Effector CD8-positive, alpha-beta T cell (primary cell): ENCODE measurements at places on chromosomes 2 and 18.

GRCh38 chr2:43448822-43449110, 147.1 kb downstream of the THADA start:
- no peak for DNase-seq

GRCh38 chr2:75560768-75561565, at the start of gene EVA1A:
Gene EVA1A, minus strand, starts transcription at chr2:75560939. Its CDS starts 42,799 bp downstream, at chr2:75518140.
- DNase-seq, result no peak

DNA sequence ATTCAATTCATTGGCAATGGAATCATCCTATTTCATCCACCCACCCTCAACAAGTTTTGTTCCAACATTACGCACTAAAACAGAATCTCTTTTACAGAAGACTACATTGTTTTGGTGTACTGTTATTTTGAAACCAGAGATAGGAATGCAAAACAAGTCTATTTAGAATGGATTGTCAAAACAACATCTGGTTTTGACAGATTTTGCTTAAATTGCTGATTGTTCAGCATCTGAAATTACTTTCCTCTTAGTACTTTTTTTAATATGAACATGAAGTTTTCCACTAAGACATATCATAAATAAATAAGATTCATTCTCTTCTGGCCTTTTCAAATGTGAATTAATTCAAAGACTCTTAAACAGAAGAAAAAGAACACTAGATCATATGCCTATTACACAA, 323.9 kb upstream of the TFPI start:
- DNase-seq, result no peak

DNA sequence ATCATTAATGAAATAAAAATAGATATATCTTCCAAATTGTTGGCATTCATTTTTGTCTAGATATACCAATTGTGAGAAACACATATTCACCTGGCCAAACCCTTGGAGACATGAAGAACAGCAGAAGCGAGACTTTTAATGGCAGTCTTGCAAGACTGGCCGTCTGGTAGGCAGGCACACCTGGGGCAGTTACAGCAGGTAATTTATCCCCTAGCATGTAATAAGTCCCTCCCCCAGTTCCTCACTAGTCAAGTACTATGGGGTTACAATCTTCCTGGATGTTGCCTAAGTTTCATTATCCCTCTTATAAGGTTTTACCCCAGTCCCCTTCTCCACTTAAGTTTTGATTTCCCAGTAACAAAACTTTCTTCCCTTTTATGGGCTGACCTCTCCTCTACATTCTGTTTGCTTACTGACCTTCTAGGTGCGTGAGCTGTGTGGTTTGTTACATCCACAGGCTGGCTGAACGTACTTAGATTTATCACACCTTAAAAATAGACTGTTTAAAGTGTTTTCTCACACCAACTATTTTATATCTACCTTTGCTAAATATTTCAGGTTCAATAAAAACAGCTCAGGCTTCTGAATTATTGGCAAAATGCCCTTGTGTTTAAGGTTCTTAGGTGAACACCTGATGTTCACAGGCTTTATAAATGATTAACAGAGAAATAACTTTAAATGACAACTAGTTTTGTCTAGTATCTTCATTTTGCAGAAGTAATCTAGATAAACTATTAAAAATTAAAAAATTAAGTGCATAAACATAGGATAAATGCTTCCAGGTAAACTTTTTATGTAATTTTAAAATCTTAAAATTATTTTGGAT, 365.0 kb upstream of the TFPI start:
- DNase-seq, result no peak

DNA sequence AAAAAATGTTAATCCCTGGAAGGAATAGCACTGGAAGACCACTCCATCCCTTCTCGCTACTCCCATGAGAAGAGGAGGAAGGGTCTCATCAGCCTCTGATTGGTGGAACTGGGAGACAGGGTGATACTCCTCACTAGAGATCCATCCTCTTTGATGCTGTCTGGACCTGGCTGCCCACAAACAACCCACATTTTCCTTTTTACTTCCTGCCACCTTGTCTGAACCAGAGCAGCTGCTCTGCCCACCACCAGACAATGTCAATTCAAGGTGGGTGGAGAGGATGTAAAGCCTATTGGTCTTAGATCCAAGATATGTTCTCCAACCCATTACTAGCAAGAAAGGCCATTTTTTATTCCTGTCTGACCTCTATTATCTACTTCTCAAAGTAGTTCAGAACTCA, 246.9 kb upstream of the TANK start:
- DNase-seq, result no peak

- DNase-seq, result no peak
Observed at GRCh38 chr2:212893216-212893615, 258.2 kb downstream of the IKZF2 start.

GRCh38 chr2:229910832-229911412, 10.9 kb downstream of the TRIP12 start:
- no peak for DNase-seq

DNA sequence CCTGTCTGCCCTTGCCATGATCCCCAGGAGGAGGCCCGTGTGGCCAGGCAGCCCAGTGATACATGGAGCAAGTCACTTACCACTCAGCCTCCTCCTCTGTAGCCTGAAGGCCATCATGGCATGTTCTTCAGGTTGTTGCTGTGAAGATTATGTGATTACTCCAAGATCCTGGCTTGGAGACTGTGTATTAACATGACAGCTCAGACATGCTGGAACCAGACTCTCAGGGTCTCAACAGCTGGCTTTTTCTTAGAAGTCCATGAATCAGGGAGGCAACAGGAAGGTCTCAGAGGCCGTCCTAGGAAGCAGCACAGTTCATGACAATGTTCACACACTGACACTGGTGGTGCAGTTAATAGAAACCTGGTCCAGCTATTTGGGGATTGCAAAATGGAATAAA, 158.6 kb upstream of the TWIST2 start:
- no peak for DNase-seq

- no peak for DNase-seq
Observed at GRCh38 chr2:47251404-47251675, 96.2 kb upstream of the STPG4 start.

DNA sequence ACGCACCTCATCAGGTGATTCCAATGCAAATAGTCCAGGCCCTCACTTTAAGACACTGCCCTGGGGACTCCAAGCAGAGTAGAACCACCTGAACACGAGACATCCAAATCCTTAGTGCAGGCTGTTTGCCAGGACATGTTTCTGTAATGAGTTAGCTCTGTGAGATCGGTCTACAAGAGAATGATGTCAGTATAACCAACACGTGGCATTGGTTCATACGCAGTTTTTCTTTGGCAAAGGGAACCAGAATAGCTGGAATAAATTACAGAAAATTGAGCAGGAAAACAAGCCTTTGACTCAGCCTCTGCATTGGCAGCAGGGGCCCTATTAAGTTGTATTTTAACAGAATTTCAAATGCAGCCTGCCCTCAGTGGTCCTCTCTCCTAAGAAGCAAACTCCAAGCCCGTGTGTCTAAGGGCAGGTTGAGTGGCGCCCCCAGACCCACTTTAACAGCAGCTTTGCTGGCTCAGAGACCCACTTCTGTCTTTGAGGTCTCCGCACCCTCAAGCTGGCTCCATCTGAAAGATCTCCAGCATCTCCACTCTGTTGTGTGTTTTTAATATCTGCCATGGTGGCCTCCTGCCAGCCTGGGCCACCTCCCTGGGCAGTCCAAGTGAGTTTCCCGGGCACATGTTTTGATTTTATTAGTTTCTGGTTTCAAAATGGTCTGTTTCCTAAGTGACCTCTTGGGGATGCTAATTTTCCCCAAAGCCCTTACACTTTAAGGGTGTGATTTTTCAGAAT, 61.3 kb downstream of the ALPK2 start:
- no peak for DNase-seq

DNA sequence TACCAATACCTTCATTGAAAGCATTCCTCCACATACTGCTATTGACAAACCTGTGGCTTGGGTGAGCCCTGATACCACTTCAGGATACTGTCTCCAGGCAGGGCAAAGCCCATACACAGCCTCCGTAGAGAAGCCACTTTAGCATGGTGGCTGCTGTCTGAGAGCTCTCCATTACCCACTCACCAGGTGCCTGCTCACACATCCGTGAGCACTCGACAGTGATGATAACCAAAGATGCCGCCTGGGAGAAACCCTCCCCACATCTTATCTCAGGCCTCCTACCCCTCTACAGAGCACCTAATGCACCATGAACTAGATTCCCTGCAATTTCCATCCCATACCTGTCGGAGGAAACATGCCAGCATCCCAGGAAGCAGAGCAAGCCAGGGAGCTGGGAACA, 57.6 kb upstream of the KLHL29 start:
- DNase-seq, result no peak

DNA sequence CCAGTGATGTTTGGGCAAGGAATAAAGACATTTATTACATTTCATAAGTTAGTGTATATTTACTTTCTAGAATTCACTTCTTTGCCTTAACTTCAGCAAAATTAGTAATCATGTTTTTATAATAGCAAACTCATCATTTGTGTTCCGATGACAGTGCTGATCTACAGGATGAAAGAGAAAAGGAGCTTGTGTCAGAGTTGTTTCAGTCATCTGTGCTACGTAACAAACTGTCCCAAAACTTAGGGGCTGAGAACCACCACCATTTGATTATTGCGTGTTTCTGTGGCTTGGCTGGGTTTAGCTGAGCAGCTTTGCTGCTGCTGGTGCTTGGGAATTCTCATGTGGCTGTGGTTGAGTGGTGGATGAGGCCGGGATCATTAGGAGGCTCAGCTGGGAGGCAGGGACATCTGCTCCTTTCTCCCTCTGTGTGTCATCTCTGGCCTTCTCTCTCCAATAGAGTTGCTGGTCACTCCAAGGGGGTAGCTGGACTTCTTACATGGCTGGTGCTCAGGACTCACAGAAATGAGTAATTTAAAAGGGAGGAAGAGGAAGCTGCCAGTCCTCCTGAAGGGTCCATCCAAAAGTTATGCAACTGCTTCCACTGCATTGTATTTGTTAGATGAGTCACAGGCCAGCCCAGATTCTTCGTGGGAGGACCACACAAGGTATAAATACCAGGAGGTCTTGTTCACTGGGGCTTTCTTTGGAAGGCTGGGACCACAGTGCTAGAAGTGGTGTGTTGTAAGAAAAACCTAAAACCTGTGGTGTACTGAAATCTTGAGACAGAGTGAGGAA, 43.4 kb upstream of the HAAO start:
- DNase-seq, result no peak
